Stimulated activated CD8-positive, alpha-beta memory T cell treated with anti-CD3 and anti-CD28 coated beads, Interleukin-4, amount 100 ng/mL, for 4 hours (primary cell): ENCODE measurements at places on chromosomes 6 and 20.

DNA sequence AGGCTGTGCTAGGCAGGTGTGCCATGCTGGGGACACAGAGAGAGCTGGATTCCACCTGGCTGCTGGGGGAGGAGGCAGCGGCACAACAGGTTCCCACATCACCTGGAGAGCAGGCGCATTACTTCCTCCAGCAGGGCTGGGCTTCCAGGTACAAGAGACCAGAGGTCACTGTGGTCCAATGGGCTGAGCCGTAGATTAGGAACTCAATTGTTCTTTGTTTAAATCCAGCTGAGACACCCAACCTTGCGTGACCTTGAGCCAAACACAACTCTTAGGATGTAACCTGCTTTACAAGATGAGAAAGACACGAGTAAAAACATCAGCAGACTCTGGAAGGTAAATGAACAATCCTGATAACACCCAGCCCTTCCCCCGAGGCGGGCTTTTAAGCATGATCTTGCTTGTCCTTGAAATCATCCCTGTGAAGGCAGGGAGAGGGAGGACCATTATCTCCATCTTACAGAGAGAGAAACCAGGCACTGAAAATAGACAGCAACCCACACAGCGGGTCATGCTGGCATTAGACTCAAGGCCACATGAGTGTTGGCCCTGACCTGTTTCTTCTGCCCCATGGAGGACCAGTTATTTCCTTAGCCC lies 216.5 kb upstream of the RREB1 start:
- no peak for DNase-seq

DNA sequence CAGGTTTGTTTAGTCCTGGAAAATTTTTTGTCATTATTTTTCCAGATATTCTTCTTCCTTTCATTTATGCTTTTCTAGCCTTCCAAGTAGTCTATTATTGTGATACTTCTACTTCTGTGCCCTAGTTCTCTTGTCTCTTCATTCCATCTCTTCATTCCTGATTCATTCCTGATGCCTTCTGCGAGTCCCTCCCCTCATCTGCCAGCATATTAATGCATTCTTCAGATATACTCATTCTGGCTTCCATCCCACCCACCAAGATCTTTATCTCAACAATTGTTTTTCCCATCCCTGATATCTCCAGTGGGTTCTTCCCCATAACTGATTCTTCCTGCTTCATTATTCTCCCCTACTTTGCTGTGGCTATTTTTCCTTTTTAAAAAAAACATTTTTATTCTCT lies 35.2 kb downstream of the ALDH5A1 start:
- DNase-seq = no peak

DNA sequence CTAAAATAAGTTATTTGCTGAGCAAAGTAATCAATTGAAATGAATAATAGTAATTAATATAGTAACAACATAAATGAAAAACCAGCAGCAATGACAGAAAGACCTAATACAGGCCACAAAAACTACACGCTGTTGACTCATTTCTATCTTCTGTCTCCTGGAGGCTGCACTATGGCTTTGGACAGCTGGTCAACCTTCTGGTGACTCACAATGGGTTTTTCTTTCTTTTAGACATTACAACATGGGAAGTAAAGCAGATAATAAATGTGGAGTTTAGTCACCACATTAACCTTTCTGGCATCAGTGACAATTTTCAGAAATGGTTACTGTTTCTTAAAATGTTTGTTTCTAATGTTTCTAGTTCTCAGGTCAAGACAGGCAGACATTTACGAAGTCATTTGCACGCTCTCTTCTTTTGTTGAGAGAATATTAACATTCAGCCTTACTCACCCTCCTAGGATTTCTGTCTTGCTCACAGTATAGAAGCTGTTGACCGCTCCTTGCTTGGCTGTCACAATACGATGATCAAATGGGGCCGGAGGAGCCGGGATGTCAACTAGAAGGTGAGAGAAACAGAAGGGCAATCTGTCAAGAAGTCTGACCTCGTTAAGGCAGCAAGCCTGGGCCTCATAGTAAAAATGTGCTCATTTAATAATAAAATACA lies 62.2 kb downstream of the MYLK4 start:
- no peak for DNase-seq

DNA sequence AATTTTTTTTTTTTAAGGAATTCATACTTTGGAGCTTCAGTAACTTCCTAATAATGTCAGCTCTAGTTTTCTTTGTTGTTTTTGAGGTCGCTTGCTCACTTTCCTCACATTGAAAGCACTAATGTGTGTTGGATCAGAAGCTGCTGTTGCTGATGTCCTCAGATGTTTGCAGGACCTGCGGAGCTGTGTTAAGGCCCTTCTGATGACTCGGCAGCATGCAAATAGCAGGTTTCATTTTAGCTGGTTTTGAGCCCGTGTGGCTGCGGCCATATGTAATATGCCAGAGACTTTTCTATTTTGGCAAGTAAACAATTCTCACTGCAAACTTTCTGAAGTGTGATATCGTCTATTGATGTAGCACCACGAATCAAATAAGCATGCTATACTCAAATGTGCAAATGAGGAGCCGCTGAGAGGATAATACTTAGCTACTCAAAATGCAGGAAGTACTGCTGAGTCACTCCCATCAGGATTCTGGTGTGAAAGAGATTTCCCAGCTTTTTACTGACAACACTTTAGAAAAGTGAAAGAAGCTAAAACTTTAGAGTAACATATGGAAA lies 187.8 kb downstream of the SASH1 start:
- DNase-seq = no peak

GRCh38 chr6:11992086-11992485 lies 20.0 kb upstream of the HIVEP1 start:
- DNase-seq = no peak

- no peak for DNase-seq
Measured at GRCh38 chr6:79536585-79536953, 661 bp downstream of the LCA5 start.

GRCh38 chr6:93731306-93731705 lies 311.9 kb upstream of the EPHA7 start:
- DNase-seq = no peak

DNA sequence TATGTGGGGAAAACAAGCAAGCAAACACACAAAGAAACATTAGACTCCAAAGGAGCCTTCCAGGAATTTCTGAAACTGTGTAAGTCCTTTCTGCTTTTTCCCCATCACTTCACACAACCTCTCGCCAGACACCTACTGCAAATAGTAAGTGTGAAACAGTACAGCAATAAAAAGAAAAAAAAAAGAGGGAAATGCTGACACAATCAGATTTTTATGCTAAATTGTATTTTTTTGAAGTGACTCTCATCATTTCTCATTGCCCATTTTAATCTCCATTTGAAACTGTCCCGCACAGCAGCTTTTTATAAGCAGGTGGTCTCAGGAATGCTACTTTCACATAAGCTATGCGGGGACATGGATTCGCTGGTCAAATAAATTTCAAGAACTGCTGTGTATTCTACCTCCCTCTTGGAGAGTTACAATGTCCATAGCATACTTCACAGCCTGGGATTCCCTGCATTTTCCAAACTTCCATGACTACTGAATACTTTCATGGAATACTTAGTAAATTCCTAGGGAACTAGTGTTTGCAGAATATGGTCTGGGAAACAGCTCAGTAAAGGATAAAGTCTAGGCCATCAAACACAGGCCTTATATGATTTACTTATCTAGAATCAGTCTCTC lies 139.9 kb upstream of the TSHZ2 start:
- DNase-seq = no peak

DNA sequence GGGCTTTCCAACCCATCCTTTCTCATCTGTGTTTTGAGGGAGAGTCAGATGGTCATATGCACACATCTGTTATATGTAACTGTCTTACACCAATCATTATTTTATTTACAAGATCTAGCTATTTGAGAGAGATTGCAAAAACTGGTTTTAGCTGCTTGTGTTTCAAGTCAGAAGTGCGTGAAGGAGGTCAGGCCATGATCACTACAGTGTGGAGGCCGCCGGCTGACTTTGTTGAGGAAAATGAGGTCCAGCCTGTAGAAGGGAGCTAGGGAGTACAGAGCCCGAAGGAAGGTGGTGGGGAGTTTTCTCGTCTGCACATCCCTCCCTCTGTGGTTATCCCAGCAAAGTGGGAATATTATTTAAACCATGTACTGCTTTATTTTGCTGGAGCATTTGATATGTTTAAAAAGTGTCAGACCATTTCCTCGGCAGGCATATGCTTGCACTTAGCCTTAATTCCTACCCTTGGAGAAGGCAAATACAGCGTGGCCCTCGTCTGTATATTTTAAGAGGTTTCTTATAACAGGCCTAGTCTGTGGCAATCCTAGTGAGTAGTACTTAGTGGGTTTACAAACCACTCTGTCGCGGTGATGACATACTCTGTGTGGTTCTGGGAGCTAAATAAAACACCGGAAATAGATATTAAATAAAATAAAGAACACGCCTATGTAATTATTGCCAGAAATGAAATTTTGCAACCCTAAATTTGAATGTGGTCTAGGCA lies 95.6 kb downstream of the UST start:
- no peak for DNase-seq

- no peak for DNase-seq
Measured at GRCh38 chr6:138857775-138858174, 61.9 kb downstream of the ECT2L start.

GRCh38 chr6:33904050-33904746 lies 100.4 kb upstream of the MLN start:
- peak; percentile 38 for DNase-seq

DNA sequence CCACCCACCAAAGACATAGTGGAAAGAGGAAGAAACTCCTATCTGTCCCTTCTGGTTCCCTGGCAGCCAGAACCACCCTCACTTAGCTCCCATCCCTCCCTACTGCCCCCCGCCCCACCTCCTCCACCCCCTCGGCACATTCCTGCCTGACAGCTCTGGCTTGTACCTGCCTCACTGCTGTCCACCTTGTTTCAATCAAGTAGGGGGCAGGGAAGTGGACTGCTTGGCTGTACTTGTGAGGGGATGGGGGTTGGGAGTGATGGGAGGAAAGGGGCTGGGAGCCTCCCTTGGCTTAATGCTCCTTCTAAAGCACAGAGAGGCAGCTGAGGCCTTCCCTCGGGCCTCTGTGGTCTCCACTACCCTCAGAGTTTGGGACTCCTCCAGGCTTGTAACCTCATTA lies 22.1 kb upstream of the ZNF76 start:
- no peak for DNase-seq

GRCh38 chr6:38604700-38605099 lies 35.0 kb downstream of the BTBD9 start:
- DNase-seq = no peak

DNA sequence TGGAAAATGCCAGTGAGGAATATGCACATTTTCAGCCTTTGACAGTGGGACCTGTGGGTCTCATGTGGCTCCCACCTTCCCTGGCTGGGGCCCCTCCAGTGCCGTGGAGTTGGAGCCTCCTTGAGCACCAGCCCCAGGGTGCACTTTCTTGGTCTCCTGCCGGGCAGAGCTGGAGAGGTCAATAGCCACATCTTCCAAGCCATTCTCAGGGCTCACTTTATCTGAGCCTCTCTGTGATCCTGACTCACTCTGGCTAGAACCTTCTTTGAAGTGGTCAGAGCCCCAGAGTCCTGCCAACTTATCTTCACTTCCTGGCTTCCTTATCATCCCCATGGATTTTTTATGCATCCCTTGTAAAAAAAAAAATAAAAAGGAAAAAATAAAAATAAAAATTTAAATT lies 5.7 kb downstream of the VSX1 start:
- DNase-seq = no peak

GRCh38 chr20:9493803-9494202 lies 20.6 kb upstream of the LAMP5 start:
- no peak for DNase-seq

- no peak for DNase-seq
Measured at GRCh38 chr20:7161690-7162089, 394.2 kb downstream of the BMP2 start.

GRCh38 chr20:7264137-7264536 lies 496.7 kb downstream of the BMP2 start:
- no peak for DNase-seq

DNA sequence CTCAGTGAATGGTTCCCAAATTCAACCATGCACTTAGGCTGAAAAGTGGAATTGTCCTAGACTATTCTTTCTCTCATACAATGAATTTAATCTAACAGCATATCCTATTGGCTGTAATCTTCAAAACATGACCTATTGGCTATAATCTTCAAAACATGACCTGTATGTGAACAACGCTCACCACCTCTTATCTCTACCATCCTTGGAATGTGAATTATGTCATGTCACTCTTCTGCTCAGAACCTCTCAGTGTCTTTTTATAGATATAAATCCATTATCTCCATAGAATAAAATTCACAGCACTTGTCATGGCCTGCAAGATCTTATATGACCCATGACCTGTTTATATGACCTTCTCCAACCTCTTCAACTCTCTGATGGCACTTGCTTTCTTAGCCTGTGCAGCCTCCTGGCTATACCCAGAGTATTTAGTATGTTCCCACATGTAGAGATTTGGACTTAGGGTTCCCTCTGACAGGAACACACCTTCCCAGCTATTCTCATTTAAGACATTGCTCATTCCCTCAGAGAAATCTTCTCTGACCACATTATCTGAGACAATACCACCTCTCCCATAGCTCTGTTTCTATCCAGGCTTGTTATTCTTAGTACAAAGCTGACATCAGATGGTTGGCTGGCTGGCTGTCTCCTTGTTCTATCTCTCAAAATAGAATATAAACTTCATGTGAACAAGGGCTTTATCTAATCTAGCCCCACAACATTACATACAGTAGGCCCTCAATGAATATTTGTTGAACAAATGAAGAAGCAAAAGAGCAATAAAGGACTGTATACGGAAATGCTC lies 275.0 kb upstream of the PREP start:
- no peak for DNase-seq

- no peak for DNase-seq
Measured at GRCh38 chr20:18331694-18332093, 43.4 kb downstream of the ZNF133 start.

DNA sequence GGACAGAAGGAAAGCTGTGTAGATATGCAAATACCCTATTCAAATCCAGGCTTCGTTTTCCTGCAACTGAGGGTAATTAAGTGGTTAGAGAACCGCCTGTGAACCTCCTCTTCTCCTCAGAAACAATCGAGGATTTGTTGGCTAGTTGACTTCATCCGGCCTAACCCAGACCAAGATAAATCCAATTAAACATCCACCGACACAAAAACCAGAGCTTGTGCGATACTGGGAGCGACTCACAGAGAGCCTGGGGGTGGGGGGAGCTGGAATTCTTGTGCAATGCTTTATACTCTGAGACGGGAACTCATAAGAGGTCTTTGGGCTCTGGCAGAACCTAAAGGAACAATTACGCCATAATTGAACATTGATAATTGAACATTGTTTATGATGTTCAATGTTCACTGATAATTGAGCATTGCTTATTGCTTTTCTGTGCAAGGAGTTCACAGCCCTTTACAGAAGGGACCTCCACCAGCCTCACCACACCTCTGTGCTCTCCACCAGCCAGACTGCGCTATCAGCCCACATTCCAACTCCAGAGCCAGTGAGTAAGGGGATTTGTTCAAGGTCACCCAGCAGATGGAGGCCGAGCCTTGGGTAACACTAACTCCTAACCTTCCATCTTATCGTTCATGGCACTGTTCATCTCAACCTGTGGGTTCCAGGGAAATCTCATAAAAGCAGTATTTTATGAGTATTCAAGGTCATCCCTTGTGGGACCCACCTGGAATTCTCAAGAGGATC lies 429.6 kb upstream of the JARID2 start:
- no peak for DNase-seq

- no peak for DNase-seq
Measured at GRCh38 chr20:39874049-39874893, 814.8 kb downstream of the MAFB start.

- DNase-seq = no peak
Measured at GRCh38 chr20:43799150-43799711, 72.4 kb upstream of the GTSF1L start.
